ENCODE measurements at places on chromosomes 12 and 14.

DNA sequence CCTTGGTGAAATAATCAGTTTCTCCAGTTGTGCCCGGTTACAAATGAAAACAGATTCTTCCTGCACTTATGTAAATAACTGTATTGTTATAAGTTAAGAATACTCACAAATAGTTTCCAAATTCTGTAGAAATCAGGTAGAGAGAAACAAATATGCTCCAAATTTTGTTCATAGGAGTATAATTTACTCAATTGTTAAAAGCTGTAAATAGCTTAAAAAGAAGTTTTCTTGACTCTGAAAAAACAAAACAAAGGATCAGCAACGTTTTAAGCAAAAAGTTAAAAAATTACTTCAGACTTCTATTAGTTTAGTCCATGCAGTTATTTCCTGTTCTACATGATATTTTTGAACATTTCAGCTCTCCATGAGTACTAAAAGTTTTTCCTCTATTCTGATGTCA lies 30.0 kb upstream of the SLC38A4 start:
- no peak for DNase-seq

- no peak for DNase-seq
Observed at GRCh38 chr12:3168223-3169221, 91.3 kb downstream of the TSPAN9 start.

GRCh38 chr14:51648296-51648695 lies 3.4 kb upstream of the FRMD6 start:
- DNase-seq, result no peak

- DNase-seq, result no peak
Observed at GRCh38 chr14:90456551-90456950, 59.7 kb downstream of the CALM1 start.

DNA sequence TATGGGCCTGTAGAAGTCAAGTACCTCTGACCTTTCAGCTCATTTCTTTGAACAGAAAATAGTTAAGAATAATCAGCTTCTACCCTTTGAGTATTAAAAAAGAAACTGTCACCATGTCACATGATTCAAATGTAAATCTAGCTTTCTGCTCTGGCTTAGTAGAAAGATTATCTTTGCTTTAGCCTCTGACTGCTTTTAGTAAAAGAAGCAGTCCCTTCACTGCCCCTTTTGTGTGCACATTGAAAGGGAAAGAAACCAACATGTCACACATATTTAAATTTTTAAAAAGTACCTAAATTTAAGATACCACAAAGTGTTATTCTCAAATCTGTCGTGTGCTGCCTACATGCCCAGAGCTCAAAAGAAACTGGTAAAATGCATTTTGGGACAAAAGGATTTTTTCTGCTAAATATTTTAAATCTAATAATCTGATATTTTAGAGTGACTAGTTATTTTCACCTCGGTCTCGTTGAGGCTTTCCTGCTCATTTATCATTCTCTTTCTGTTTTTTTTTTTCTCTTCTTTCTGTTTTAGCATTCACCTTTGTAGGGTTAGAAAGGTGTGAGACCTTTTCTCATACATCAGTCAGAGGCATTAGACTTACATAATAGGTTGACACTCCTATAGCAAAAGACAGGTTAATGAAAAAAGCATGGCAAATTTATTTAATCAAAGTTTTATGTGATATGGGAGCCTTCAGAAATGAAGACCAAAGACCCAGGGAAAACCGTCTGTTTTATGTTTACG lies 41.3 kb downstream of the SLC16A7 start:
- no peak for DNase-seq

DNA sequence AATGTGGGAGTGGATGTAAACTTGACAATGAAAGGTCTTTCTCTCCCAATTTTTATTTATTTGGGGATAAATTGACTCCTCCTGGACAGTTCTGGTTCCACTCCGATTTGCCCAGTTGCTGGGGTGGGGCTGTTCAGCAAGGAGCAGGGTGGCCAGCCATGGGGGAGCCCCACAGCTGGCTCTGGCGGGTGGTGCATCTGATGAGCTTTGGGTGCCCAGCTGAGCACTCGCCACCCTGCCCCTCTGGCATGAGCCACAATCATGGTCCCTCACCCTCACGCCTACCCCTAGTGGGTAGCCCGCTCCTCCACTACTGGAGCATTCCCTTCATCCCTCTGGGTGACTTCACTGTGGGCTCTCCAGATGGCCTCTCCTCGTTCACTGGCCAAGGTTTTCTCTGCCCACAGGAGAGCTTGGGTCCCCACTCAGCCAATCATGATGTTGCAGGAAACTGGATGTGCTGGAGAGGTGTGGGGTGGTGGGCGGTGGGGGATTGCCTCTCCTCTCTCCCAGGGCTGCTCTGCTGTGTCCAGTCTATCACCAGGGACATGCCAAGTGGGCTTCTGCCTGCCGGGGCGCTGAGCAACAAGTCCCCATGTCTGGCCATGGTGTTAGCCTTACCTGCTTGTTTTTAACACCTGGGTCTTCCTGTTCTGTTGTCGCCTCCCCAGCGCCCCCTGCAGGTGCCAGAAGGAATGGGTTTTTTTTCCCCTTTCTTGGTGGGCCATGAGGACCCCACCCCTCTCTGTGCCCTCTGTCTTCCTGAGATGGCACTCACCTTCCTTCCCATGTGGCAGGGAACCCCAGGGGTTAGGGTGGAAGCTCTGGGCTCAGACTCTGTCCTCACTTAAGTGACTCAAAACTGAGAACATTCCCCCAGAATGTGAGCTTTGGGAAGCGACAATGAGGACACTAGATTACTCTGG lies 3.4 kb downstream of the CYP46A1 start:
- peak; percentile 22 for DNase-seq

DNA sequence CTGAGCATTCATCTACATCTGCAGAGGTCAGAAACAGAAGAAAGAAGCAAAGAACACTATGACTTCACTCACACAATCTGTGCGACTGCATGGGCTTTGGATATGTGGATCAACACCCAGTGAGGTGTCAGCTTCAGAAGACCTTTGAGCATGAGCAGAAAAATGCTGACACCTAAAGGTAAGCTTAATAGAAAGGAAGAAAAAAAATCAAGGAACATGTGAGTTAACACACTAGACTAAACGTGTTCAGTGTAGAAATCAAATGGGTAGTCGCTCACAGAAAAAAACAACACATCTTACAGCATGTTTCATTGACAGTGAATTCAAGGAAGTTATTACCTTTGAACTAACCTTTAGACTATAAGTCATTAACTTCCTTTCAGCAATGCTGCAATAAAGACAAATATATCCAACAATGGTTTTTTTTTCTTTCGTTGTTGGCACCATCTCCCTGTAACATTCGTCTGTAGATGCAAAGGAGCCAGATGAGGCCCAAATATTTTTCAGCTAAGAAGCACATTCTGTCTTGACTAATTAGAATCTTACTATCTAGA lies 30.9 kb downstream of the RTRAF start:
- no peak for DNase-seq

GRCh38 chr12:92928421-92928961 lies 604 bp downstream of the EEA1 start:
- DNase-seq, result no peak

GRCh38 chr12:21502164-21502496 lies 541 bp downstream of the GOLT1B start:
- DNase-seq, result no peak

DNA sequence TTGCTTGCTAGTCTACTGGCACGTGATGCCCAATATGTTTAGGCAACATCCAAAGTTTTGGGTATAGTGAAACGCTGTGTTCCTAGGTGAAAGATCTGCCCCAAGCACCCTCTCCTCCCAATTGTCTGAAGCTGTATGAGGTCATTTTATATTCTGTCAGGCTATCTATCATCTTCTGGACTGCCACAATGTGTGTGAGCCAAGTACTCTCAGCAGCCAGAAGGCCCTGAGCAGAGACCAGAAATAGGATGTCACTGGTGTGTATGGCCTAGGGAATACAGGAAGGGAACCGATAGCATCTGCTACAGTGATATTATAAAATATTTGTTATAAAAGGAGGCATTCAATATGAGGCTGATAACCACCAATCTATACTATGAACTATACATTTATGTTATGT lies 7.9 kb upstream of the PDE3A start:
- DNase-seq, result no peak

DNA sequence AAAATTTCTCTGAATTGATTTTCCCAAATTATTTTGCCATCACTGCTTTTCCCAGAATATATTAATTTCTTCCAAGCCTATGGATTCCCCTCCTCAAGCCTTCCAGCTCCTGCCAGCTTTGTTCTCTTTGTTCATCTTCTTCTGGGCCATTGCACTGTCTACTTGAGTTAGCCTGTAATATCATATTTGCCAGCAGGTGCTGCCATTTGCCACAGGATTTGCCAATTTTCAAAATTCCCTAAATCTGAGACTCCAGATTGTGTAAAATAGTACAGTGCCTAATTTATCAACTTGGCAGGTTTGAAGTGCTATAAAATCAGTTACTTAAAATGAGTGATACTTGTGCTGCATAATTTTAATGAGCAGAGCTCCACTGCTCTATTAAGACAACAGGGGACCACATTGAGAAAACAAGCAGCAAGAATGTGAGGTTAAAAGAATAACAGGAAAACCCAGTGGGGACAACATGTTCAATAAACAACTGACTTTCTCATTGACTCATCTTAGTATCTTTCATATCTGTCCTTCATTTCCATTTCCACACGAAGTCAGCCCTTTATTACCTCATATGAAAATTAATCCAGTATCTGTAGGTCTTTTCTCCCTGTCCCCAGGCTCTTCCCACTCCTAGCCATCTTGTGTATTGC lies 84.6 kb upstream of the CCDC196 start:
- DNase-seq, result no peak

- no peak for DNase-seq
Observed at GRCh38 chr12:46160101-46160980, 108.5 kb downstream of the SLC38A1 start.

- no peak for DNase-seq
Observed at GRCh38 chr12:58711974-58712373, 208.3 kb downstream of the LRIG3 start.

DNA sequence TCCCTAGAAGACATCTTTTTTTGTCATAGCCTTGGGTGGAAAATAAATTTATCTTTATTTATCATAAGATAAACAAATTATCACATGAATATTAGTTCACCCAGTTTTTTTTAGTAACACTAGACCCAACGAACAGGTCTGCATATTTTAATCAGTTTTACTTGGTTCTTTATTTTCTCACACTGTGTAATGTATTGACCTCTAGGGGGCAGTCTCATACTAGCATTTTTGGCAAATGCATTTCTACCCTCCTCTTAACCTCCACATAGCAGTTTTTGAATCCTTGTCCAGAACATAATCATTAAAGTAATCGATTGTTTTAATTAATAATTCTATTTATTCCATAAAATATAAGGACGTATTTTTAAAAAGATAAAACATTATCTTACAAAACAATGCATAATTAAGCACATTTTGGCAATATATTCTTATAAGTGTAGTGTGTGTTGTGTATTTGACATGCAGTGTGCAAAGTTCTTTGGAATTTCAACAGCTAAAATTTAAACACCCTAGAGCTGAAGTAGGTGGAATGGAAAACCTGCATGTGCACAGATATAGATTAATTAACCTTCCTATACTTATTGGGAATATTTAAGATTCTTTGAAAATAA lies 31.6 kb upstream of the PTPRQ start:
- DNase-seq, result peak; percentile 24

GRCh38 chr12:52252728-52253343 lies 19.8 kb downstream of the KRT7 start:
- DNase-seq, result no peak

GRCh38 chr14:100056964-100057795 lies 8.0 kb upstream of the EVL start:
- DNase-seq, result peak; percentile 61

DNA sequence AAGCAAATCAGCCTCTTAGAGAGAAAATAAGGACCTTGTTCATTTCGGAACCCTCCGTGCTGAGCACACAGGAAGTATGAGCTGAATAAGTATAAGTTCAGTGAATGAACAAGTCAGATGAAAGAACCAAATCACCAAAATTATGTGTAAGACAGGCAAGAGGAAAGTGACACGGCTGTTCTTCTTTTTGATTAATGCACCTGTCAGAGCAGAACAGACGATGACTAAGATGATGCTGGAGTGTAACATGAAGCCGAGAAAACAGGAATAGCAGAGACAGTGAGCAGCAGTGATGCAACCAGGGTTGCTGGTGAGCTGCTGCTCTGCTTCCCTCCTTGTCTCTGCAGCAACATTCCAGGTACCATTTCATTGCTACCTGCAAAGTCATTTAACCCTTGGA lies 861.1 kb downstream of the GALC start:
- no peak for DNase-seq

DNA sequence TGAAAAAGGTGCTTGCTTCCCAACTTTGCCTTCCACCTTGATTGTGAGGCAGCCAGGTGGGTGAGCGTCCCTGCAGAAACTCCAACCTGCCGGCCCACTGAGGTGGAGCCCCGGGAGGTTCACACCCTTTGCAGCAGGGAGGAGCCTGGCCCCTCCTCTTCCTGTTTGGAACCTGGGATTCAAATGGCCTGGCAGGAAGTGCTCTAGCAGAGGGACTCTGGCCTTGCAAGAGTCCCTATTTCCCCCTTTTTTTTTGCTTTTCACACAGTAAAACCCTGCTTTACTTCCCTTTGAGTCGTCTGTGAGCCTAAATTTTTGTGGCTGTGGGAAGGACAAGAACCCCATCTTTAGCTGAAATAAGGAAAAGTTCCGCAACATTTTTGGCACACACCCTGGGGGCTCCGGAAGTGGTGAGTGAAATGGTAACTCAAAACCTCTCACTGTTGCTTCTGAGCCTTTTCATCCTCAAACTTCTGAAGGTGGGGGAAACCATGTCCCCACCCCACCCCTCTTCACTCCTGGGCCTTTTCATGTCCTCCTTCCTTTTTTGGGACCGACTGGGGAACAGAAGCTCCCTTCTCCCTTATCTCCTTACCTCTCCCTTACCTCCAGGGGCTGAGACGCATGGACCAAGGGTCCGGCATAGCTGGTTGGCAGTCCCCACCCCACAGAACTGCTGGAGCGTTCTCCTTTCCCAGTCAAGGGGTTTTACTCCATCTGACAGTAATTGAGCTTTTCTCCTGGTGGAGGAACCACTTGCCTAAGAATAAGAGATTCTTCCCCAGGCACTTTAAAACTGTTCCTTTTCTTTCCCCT lies 102.0 kb downstream of the KCNMB4 start:
- DNase-seq, result no peak

DNA sequence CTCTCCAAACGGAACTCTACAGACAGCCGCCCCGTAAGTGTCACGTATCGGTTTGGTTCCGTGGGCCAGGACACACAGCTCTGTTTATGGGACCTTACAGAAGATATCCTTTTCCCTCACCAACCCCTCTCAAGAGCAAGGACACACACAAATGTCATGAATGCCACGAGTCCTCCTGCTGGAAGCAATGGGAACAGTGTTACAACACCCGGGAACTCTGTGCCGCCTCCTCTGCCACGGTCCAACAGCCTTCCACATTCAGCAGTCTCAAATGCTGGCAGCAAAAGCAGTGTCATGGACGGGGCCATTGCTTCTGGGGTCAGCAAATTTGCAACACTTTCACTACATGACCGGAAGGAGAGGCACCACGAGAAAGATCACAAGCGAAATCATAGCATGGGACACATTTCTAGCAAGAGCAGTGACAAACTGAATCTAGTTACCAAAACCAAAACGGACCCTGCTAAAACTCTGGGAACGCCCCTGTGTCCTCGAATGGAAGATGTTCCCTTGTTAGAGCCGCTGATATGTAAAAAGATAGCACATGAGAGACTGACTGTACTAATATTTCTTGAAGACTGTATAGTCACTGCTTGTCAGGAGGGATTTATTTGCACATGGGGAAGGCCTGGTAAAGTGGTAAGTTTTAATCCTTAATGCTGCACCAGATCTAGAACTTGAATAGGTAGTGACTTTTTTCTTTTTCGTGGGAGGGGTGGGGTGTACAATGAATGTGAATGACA lies 69.7 kb downstream of the WDR20 start:
- DNase-seq, result no peak

Data from hematopoietic multipotent progenitor cell treated with erythropoietin and hydrocortisone succinate and interleukin-3 and kit ligand, for 17 days (in vitro differentiated cells).